ENCODE measurements at places on chromosomes 1 and 21. TPM values are rescaled to one million over a fixed set of nuclear protein-coding genes. Genes with fewer than 3 reads are reported as not detected.

GRCh38 chr1:245645406-245645805 lies 490.6 kb downstream of the KIF26B start:
- DNase-seq: no peak

OR2AK2 gene
- total RNA-seq: not detected

DNA sequence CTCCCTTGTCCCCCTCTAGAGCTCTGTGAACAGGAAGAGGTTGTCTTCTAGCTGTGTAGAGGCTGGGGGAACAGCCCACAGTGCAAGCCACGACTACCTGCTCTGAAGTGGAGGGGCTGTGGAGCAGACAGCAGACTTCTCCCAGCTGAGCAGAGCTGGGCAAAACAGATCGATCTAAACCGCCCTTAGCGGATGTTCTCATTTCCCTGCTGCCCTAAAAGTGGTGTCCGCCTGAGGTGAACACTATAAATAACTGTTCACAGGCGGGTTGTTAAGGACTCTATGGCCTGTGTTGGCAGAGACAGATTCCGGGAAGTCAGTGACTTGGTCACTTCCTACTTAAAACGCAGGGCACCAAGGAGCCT lies 203.2 kb downstream of the RHOU start:
- no peak for DNase-seq

F5 gene
- 21.2 TPM for total RNA-seq
